ENCODE measurements at places on chromosomes 1 and 21.

- no peak for DNase-seq
Measured at GRCh38 chr1:173866413-173867115, 1.2 kb downstream of the GAS5 start.

- DNase-seq: no peak
Measured at GRCh38 chr1:151984313-151984956, 9.2 kb downstream of the S100A10 start.

DNA sequence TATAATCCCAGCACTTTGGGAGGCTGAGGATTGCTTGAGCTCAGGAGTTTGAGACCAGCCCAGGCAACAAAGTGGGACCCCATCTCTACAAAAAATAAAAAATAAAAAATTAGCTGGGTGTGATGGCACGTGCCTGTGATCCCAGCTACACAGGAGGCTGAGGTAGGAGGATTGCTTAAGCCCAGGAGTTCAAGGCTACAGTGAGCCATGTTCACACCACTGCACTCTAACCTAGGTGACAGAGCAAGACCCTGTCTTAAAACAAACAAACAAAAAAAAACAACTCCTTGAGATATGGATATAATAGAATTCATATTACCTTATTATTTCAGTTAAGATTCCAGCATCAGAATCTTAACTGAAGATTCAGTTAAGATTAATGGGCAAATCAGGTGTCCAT is 52.4 kb downstream of the RPL5 start:
- no peak for DNase-seq

DNA sequence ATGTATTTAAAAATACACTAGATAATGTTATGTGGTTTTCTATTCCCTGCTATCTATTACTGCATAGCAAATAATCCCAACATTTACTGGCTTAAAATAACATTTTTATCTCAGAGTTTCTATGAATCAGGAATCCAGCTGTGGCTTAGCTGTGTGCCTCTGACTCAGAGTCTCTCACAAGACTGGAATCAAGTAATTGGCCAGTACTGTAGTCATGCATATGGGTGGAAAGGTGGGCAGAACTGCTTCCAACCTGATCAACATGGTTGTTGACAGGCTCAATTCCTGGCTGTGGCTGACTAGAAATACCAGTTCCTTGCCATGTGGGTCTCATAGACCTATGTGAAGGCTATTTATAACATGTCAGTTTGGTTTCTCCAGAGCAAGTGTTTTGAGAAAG is 131.8 kb downstream of the PDE4B start:
- no peak for DNase-seq

DNA sequence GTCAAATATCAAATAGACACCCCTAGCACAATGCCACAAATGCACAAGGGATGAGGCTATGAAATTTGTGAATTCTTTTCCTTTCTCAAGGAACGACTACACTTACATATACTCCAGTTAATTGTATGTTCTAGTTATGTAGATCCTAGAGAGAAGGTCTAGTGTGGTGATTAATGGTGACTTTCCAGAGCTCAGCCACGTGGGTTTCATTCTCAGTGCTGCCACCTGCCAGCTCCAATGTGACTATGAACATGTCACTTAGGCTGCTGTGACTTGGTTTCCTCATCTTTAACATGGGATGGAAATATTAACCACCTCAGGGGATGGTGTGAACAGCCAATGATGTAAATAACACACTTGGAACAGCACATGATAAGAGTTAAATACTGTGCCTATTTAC is 138.3 kb downstream of the APP start:
- no peak for DNase-seq

GRCh38 chr1:59355361-59355760 is 58.5 kb downstream of the FGGY start:
- DNase-seq: no peak

DNA sequence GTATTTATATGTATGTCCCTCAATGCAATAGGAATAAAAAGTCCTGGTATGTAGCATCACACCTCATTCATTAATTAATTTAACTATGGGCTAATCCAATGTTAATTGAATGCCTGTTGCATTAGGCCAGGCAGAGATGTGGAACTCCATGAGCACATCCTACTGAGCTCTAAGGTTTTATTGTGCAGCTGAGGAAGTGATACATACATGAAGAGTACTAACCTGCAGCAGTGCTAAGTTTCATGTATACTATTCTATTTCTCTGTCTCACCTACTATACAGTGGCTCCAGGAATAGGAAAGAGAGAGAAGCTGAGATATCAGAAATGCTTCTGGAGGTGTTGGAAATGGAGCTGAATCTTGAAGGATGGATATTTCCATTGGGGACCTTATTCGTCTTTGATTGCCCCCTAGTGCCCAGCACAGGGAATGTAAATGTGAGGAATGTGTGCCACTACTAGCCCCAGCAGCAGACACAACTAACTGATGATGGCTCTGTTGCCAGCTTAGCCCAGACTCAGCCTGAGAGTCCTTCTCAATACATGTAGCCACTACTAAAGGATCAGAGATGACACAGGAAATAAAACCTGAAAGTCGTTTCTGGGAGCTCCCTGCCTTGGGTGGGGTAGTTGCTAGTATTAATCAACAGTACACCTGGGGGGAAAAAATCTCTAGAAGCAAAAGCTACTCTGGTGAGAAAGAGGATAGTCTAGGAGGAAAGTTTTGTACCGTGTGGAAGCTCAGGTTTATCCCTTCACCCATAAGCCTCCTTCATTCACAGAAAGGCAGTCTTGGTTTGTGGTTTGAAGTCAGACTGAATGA is 173.3 kb upstream of the FOXD3 start:
- no peak for DNase-seq

DNA sequence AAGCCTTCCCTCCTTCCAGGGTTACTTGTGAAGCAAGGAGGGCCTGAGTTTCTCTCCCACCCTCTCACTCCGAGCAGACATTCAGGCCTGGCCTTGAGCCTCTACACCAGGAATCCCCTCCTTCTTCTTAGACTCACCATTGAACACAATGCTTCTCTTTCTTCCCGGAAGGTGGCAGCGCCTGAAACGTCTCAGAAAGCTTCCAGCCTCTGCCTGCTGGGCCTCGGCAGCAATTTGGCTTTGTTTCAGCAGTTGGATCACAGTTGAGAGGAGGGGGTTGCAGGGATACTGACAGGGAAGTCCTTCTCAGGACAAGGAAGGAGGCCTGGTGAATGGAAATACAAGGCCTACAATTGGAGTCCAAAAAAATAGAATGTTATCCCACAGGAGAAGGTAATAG is 6.3 kb downstream of the CLDN8 start:
- DNase-seq: no peak

- DNase-seq: no peak
Measured at GRCh38 chr1:192476802-192477298, 98.7 kb upstream of the RGS1 start.

GRCh38 chr1:169009666-169010065 is 96.8 kb upstream of the ATP1B1 start:
- DNase-seq: no peak

Data from dermis microvascular lymphatic vessel endothelial cell (primary cell).